Activated T-helper 1 cell treated with anti-CD3 and anti-CD28 coated beads, Interleukin-12 subunit alpha, Interleukin-12 subunit beta, Interleukin-2, Interleukin-4 antibody, amounts not matched to agents 30 ng/mL and 10 ng/mL and 1 ng/mL, durations not matched to agents 14 hours and 24 hours and 36 hours (primary cell): ENCODE measurements at places on chromosomes 2 and 18.

DNA sequence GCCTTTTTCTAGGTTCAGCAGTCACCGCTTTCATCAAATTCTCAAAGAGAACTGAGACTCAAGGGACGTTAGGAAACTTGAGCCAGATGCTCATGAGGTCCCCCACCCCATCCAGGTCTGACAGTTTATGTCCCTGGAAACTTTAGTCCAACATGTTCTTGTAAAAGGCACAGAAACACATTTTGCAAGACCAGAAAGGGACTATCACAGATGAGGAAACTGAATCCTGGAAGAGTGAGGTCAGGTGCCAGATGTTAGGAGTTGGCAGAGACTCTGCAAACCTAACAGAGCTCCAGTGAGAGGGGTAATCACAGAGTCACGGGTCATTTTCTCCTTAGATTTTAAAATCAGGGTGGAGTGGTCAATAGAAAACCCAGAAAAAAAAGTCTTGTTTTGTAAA lies 76.6 kb downstream of the RDH14 start:
- no peak for DNase-seq

DNA sequence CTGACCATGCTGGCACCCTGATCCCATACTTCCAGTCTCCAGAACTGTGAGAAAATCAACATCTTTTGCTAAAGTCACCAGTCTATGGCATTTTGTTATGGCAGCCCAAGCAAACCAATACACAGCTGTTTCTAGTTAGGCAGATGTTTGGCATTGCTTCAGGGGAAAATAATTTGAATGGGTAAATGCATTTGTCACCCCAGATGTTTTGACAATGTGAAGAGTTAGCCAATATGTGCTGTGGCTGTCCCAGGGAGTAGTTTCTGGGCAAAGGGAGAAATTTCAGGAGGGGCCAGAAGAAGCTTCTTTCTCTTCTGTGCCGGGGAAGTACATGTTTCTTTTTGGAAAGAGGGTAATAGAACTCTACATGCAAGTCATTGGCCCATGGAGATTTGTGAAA lies 619.0 kb downstream of the SLC4A3 start:
- no peak for DNase-seq

DNA sequence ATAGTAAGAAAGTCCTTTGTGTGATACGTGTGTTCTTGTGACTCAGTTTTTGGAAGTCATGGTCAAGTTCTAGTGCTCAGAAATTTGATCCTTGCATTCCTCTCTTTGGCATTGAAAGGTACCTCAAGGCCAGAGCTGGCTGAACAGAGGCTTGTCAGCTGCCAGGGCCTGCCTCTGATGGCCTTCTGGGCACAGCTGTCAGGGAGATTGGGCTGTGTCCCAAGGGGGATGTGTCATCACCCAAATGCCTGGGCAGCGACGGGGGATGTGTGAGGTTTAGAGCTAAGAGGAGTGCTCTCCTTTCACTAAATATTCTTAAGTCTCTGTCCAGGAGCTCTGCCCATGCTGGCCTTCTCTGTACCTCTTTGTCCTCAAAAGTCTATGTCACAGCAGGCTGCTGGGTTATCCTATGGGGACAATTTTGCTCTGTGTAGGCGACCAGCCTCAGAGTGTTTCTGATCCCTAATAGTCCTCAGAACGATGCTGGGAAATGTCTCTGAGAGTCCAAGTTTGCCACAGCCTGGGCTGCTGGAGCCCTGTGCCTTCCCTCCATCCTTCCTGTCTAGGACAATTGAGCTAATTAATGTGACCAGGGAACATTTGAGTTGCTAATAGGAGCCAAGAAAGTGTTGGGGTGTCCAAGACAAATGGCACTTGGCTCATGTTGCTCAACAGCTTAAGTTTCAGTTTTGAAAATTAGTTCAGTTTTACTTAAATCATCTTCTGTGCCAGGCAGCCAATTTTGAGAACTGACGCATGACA lies 115.4 kb upstream of the ZNF521 start:
- DNase-seq, result no peak

GRCh38 chr18:47997338-47997780 lies 66.9 kb upstream of the SMAD2 start:
- DNase-seq, result no peak

- no peak for DNase-seq
Measured at GRCh38 chr2:127413782-127414637, 4.2 kb upstream of the PROC start.
